AG08396 (cell line): ENCODE measurements at places on chromosomes 13 and 19.

DNA sequence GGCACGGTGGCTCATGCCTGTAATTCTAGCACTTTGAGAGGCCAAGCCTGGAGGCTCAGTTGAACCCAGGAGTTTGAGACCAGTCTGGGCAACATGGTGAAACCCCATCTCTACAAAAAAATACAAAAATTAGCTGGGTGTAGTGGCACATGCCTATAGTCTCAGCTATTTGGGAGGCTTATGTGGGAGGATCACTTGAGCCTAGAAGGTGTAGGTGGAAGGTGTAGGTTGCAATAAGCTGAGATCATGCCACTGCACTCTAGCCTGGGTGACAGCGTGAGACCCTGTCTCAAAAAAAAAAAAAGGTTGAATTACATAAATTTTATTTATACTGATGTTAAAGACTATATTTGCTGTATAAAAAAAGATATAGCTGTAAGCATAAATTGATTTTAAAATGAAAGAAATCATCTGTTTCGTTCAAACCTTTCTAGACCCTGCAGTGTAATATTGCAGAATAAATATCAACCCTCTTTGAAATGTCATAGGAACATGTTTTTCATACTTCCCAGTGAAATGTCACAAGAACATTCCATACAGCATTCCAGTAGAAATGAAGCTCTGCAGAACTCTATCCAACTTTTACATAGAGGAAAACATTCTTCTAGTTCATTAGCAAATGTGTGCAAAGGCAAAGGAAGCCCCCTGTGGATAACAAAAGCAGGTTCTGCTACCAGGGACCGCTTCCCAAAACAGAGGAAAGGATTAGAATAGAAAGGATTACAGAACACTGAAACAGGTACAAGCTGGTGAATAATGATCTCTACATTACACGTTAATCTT is 76.0 kb downstream of the CAB39L start:
- DNase-seq: no peak

DNA sequence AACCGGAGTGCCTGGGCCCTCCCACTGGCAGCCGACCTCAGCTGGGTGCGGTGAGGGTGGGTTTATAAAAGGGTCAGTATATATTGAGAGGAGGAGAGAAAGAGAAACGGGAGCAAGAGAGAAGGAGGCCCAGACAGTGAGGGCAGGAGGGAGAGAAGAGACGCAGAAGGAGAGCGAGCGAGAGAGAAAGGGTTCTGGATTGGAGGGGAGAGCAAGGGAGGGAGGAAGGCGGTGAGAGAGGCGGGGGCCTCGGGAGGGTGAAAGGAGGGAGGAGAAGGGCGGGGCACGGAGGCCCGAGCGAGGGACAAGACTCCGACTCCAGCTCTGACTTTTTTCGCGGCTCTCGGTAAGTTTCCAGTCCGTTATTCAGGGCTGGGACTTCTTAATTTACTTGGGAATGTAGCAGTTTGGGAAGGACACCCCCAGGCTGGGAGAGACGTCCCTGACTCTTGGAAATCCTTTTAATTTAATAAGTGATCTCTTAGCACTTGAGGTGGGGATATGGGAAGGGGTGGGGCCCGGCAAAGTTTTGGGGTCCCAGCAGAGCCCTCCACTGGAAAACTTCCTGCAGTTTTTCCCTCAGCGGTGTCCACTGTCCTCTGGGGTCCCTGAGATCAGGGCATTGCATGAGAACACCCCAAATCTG is at the start of gene EMP3:
TSS of gene EMP3 (plus strand) at position 288 of the 646 bp plus-strand sequence. CDS start 1,293 bp downstream, outside the sequence.
- peak; percentile 91 for DNase-seq

DNA sequence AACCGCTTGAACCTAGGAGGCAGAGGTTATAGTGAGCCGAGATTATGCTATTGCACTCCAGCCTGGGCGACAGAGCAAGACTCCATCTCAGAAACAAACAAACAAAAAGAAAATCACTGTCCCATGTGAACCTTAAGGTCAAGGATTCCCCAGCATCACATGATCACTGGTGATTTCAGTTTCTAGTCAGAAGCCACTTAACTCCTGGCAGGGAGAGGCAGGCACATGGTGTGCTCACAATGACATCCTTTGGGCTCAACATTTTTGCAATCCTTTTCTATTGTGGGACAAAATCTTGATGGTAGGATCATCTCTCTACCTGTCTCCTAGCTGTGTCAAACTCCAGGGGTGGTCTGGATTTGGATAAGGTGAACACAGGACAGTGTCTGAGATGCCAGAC is 12.1 kb downstream of the AKAP8 start:
- DNase-seq: no peak

GRCh38 chr19:38135150-38135998 is 88.6 kb downstream of the DPF1 start:
- no peak for DNase-seq

DNA sequence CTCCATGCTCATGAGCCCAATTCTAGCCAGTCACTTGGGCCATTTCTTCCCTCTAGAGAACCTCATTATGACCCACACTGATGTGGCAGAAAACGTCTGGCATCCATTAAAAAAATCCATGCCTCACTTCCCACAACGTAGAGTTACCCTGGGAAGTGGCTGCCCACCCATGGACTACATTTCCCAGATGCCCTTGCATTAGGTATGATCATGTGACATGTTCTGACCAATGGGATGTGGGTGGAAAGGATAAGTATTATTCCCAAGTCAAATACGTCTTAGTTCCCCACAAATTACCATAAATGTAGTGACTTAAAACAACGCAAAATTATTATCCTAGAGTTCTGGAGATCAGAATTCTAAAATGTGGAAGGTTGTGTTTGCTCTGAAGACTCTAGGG is 47.9 kb upstream of the ZNRF4 start:
- no peak for DNase-seq
